Stomach (tissue), 19 donors: ENCODE measurements at places on chromosomes 1 and 21. TPM values are rescaled to one million over a fixed set of nuclear protein-coding genes. Genes with fewer than 3 reads are reported as not detected.

G0S2 gene
- 227 TPM for polyA plus RNA-seq

GRCh38 chr1:225878282-225878681, 3.9 kb downstream of the TMEM63A start:
- no peak for DNase-seq

GRCh38 chr1:242237051-242237450, 238.2 kb upstream of the MAP1LC3C start:
- DNase-seq = no peak

GRCh38 chr21:45637883-45638282, 5.6 kb upstream of the PCBP3 start:
- DNase-seq = no peak

DNA sequence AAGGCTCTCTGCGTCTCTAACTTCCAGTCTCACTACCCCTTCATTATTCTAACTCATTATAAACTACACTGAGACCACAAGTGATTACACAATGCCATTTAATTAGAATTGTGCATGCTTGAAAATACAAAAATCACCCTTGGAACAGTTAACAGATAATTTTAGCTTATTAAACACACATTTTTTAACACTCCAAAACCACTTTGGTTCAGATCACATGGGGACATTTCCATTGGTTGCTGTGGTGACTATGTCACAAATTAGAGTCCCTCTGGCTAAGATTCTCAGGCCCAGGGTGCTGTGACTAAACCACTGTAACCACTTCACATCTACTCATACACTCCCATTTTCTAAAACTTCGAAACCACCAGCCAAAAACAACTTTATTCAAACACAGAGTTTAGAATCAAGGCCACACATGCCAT, 43.0 kb downstream of the JAK1 start:
- no peak for DNase-seq

DNA sequence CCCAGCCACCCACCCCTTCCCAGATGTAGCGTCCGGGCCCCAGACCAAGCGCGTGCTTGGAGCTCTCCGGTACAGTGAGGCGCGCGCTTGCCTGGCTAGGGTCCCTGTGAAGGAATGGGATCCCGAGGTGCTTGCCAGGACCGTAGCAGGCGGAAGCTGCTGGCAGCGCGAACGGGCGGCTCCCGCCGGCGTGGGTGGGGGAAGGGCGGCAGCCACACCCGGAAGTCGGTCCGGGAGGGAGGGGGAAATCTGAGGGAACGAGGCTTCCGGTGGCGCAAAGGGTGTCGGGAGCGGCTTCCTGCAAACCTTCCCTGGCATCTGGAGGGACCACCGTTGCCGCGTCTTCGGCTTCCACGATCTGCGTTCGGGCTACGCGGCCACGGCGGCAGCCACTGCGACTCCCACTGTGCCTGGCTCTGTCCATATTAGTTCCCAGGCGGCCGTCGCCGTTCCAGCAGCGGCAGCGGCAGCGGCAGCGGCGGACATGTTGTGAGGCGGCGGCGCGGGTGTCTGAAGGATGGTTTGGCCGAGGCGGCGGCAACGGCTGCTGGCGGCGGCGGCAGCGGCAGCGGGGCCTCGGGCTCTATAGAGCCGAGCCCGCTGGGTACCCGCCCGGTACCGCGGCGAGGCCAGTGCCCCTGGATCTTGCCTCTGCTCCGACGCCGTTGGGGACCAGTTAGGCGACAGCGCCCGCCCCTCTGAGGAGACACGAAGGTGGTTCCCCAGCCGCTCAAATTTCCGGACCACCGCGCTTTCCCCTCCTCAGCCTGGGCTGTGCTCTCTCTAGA, at the start of gene DR1:
DR1 (plus strand) TSS at position 275 of the 788 bp plus-strand sequence. CDS start 739 bp downstream, outside the sequence.
- peak; percentile 98 for DNase-seq

FHAD1 gene
- 1.7 TPM for polyA plus RNA-seq

DNA sequence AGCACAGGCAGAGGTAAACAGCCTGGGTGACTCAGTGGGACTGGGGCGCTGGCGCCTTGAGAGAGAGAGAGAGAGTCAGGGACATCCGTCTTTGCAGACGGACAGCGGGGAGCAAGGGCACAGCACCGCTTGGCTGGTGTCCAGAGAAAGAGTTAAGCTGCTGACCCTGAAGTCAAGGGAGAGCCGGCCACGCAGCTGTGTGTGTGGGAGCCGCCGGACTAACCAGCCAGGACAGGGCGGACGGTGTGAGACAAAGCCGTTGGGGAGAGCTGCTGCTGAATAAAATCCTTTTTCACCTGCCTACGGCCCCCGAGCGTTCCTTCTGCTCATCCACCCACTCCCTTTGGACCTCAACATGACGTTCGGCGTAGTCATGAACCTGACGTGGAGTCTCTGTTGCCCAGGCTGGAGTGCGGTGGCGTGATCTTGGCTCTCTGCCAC, 14.5 kb downstream of the CFAP74 start:
- DNase-seq = peak; percentile 46

DNA sequence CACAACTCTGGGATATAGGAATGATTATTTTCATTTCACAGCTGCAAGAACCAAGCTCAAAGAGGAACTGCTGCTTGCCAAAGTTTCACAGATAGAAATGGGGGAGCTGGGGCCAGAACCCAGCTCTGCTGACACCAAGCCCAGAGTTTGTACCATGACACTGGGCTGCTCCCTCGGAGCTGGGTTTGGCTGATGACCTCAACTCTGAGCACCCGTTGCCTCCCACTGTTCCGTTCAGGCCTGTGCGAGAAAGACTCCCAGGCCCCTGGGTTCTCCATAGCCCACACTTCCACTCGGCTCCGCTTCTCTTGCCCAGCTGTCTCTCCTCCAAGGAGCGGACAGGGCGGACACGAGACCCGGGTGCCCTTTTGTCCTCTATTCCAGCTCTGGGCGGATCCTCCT, 55.2 kb downstream of the NGF start:
- DNase-seq = peak; percentile 83

GRCh38 chr1:5555853-5556252, 436.4 kb downstream of the NPHP4 start:
- no peak for DNase-seq

DNA sequence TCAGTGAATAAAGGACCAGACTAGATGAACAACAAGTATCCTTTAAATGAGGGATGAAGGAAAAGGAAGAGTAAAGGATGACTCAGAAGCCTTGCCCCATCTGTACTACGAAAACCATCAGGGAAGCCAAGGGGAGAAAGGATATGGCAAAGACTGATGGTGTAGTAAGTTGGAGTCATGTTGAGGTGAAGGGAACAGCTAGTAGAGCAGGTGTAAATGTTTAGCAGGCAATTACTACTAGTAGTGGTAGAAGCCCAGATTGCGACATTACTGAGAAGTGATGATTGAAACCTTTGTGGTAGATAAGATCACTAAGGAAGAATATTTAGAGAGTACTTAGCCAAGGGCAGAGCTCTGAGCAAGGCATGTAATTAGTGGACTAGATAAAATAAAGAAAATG, 84.0 kb downstream of the PHTF1 start:
- DNase-seq = no peak

NGF gene
- 1.5 TPM for polyA plus RNA-seq

GRCh38 chr1:162230096-162230495, 146.6 kb downstream of the SPATA46 start:
- peak; percentile 44 for DNase-seq

FAM167B gene
- 7.1 TPM for polyA plus RNA-seq

GABRD gene
- 0.95 TPM for polyA plus RNA-seq

CRNN gene
- polyA plus RNA-seq = 209 TPM

- no peak for DNase-seq
Observed at GRCh38 chr1:114025609-114026401, 46.5 kb downstream of the OLFML3 start.

GOLT1A gene
- polyA plus RNA-seq = 6.6 TPM

- DNase-seq = no peak
Observed at GRCh38 chr1:206590025-206590758, 22.1 kb downstream of the EIF2D start.

DNA sequence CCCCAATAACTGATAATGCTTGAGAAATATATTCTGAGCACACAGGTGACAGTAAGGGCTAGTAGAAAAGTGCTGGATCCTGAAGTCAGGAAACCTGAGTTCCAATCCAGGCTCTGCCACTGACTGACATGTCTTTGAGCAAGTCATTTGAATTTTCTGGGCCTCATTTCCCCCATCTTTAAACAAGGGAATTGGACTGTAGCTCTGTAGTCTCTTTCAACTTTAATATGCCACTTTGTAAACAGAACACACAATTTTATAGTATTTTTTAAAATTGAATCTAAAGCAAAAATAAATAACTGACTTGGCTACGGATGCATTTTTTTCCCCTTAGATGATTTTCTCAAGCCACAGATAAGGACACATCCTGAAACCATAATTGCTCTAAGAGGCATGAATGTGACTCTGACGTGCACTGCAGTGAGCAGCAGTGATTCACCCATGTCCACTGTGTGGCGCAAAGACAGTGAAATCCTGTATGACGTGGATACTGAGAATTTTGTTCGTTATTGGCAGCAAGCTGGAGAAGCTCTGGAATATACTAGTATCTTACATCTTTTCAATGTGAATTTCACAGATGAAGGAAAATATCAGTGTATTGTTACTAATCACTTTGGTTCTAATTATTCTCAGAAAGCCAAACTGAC, 37.0 kb downstream of the LRIG2 start:
- DNase-seq = no peak

NBPF6 gene
- polyA plus RNA-seq = not detected

GRCh38 chr1:96292141-96292540, 429.4 kb upstream of the PTBP2 start:
- no peak for DNase-seq

HTR1D gene
- polyA plus RNA-seq = not detected

DNA sequence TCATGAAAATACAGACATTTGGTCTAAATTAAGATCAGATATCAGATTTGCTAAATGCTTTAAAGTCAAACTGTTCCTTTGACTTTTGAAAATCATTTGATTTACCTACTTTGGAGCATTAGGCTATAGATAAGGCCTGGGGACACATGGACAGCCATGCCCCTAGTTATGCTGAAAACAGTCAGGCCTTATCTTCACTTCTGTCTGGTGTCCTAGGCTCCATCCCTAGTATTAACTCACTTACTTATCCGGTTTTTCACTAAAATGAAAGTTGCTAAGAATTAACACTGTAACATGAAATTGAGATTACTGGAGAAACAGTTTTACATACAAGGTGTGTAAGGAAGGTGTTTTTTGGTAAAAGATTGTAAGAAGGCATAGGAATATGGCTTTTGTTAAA, 4.5 kb upstream of the CATSPERE start:
- no peak for DNase-seq

- peak; percentile 56 for DNase-seq
Observed at GRCh38 chr21:36076878-36077655, 7.2 kb downstream of the CBR1 start.

CCDC30 gene
- polyA plus RNA-seq = 0.75 TPM

- no peak for DNase-seq
Observed at GRCh38 chr1:81876901-81877733, 76.4 kb downstream of the ADGRL2 start.

SPRR2A gene
- 2.7 TPM for polyA plus RNA-seq

DNA sequence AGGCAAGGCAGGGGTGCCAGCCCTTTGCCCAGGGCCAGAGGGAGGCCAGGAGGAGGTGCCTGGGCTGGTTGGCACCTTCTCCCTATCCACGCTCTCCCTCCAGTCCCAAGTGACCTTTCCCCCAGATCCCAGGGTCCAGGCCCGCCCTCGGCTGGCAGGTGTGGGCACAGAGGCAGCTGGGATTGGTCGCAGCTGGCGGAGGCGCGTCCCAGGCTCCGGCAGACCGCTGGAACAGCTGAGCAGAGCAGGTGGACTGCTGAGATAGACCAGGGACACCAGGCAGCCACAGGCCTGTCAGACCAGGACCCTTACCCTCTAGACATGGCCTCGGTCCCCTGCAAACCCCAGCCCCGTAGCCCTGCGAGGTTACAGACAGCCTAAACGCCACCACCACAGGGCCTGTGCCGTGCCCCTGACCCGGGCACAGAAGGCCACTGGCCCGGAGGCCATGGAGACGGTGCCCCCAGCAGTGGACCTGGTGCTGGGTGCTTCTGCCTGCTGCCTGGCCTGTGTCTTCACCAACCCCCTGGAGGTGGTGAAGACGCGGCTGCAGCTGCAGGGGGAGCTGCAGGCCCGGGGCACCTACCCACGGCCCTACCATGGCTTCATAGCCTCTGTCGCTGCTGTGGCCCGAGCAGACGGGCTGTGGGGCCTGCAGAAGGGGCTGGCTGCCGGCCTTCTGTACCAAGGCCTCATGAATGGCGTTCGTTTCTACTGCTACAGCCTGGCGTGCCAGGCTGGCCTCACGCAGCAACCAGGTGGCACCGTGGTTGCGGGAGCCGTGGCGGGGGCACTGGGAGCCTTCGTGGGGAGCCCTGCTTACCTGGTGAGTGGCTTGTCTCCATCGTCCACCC, at the start of gene SLC25A34:
SLC25A34 (plus strand) TSS at position 221 of the 854 bp plus-strand sequence; CDS start at position 449, 228 bp downstream.
- peak; percentile 95 for DNase-seq

DNA sequence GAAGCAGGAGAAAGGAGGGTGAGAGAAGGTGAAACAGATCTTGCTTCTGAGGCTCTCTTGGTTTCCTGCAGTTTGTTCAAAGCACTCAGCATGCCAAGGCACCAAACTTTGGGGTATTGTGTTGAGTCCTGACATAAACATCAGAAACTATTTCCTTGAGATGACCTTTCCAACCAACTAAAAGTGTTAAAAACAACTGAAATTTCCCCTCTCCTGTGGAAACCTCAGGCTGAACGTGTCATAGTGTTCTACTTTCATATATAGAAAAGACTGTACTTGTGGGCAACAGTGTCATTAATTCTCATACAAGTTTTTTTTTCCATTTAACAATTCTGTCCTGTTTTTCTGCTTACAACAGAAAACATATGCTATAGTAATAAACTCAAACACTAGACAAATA, 6.3 kb upstream of the LYST start:
- no peak for DNase-seq

LCE1E gene
- polyA plus RNA-seq = not detected

DNA sequence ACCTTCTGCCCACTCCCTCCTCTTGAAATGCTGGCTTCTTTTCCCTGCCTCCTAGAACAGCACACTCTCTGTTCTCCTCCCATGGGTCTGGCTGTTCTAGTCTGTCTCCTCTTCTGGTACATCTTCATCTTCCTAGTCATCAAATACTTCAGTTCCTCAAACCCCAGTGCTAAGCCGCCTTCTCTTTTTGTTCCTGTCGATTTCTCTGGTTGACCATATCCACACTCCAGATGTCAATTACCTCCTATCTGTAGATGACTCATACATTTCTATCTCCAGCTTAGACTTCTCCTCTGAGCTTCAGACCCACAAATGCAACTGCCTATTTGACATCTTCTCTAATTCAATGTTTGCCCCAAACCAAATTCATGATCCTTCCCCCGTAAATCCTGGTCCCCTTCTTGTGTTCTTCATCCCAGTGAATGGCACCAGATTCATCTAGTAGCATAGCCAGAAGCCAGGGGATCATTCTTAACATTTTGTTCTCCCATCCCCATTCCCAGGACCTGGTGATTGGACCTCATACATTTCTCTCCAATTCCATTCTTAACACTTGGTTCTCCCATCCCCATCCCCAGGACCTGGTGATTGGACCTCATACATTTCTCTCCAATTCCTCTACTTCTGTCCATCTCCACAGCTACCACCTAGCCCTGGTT, 35.9 kb downstream of the USP24 start:
- DNase-seq = no peak
